ENCODE measurements at places on chromosomes 13 and 19. TPM values are rescaled to one million over a fixed set of nuclear protein-coding genes. Genes with fewer than 3 reads are reported as not detected.

ANGPTL8 gene
- not detected for total RNA-seq

LRRC25 gene
- total RNA-seq: not detected

SYCN gene
- total RNA-seq: not detected

PDX1 gene
- total RNA-seq: not detected

BCAM gene
- 2.0 TPM for total RNA-seq

PCDH20 gene
- total RNA-seq: 1.0 TPM

KCNRG gene
- total RNA-seq: 2.3 TPM

IGFL2 gene
- total RNA-seq: not detected

PRTN3 gene
- not detected for total RNA-seq

U2AF2 gene
- 352 TPM for total RNA-seq

GDF15 gene
- 120 TPM for total RNA-seq

C1QTNF9B gene
- total RNA-seq: 0.84 TPM

TICAM1 gene
- total RNA-seq: 1.5 TPM

FGF22 gene
- total RNA-seq: not detected

NDUFB7 gene
- 284 TPM for total RNA-seq

PIAS4 gene
- total RNA-seq: 15.1 TPM

METTL21C gene
- not detected for total RNA-seq

CYP4F12 gene
- total RNA-seq: not detected

SHKBP1 gene
- 47.4 TPM for total RNA-seq

Measured in HT1080 (cell line).